ENCODE measurements at places on chromosomes 4 and X.

DNA sequence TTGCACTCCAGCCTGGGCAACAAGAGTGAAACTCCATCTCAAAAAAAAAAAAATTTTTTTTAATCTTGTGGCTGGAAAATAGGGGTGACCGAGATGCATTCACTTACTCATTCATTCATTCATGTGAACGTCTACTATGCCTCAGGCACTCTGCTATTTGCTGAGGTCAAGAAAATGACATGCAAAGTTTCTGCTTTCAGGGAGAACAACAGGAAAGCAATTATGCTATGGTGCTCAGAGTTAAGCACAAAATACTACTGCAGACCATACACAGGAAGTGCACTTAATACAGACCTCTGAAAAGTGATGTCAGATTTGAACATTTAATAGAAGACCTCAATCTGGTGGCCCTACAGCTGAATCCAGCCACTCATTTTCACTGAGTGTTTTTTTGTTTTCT, 59.6 kb upstream of the DUSP21 start:
- no peak for DNase-seq

- DNase-seq, result no peak
Observed at GRCh38 chr4:173237762-173238161, 69.2 kb downstream of the GALNT7 start.

- DNase-seq, result no peak
Observed at GRCh38 chr4:141467225-141467624, 169.2 kb upstream of the IL15 start.

DNA sequence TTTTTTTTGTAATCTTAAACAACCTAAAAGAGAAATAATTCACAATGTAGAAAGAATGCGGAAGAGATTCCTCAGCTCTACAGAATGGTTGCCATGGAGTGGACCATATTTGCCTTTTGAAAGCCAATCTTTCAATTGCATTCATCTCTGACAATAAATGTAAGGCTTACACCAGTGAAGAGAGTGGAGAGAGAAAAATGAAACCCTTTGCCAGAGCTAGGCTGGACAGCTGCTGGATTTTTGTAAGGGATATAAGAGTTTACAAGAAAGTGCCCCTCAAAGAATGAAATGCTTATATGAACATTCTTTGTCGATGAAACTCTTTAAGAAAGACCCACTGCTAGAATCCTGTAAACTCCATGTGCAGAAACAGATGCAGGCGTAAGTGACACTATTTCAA, 66.0 kb upstream of the FAT1 start:
- DNase-seq, result no peak

DNA sequence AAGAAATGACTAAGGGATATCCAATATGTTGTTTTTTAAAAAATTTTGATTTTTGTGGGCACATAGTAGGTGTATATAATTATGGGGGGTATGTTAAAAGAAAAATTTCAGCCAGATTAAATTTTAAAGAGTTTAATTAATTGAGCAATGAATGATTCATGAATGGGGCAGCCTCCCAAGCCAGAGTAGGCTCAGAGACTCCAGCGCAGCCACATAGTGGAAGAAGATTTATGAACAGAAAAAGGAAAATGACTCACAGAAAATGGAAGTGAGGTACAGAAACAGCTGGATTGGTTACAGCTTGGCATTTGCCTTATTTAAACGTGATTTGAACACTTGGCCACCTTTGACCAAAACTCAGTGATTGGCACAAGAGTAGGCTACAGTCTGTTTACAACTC, 91.7 kb downstream of the SPATA18 start:
- DNase-seq, result no peak

GRCh38 chr4:153028535-153028934, 92.4 kb downstream of the FHDC1 start:
- DNase-seq, result no peak

DNA sequence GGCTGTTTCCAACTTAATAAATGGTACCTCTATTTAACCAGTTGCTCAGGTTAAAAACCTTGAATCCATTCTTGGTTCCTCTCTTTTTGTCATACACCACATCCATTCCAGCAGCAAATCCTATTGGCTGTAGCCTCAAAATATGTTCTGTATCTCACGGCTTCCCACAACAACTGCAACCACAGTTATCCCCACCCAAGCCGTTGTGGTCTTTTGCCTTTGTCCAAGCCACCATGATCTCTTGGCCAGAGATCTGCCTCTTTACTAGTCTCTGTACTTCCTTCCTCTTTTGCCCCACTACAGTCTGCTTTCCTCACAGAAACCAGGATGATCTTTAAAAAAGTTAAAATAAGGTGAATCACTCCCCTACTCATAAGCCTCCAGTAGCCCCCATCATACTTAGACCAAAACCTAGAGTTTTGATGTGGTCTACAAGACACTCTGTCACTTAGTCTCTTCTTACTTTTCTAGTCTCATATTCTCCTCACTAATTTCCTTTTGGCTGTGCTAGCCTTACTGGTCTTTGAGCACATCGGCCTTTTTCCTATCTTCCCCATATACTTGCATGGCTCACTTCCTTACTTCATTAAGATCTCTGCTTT, 10.3 kb downstream of the MAOA start:
- no peak for DNase-seq

- DNase-seq, result no peak
Observed at GRCh38 chrX:47645530-47645929, 4.8 kb downstream of the ELK1 start.

- DNase-seq, result no peak
Observed at GRCh38 chr4:159158985-159159384, 56.1 kb downstream of the RAPGEF2 start.

GRCh38 chr4:173005912-173006633, 162.5 kb upstream of the GALNT7 start:
- no peak for DNase-seq

DNA sequence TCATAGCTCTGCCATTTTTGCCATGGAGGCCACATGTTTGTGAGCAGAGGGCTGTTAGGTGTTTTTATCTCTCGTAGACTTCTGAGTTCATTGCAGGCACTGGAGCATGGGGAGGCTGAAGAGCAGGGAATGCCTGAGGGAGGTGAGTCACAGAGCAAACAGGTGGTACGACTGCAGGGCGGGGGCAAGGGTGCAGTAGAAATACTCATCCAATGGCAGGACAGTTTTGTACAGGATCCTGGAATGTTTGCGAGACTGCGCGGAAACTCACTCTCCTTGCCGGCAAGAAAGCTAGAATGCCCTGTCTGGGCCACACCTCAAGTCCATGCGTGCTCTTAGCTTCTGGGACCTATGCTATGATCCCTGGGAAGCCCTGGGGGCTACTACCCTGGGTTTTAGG, 20.0 kb upstream of the VCX2 start:
- no peak for DNase-seq

DNA sequence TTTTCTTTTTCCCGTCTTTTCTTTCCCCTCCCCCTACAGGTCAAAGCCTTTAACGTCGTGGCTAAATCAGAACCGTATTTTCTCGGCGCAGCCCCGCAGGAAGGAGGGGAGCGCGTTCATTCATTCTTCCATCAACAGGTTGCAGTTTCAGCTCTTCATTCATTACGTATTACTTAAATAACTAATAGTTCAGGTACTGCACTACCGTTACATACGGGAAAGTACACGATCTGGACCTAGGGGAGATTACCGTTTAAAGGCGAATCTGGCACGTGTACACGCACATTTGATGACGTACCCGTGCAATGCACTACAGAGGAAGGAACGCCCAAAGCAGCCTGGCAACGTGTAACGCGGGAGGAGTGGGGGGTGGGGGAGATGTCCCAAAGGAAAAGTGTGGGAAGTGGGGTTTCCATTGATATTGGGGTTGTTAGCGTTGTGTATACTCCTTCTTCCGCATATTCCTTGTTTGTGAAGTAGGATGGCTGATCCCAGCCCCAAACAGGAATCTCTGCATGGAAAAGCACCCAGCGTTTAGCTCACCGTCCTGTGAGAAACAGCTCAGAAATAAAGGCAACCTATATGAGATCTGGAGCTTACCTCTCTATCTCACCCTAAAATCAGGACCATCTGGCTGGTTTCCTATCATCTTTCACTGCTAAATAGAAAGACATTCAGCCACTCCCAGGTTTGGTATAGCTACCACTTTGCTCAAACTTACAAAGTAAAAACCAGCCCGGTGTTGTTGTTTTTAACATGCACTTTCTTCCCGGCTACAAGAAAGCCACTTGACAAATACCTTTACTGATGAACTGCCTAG, 585 bp upstream of the SEC24D start:
- DNase-seq, result peak; percentile 37

GRCh38 chr4:27094783-27095182, 234.1 kb downstream of the STIM2 start:
- DNase-seq, result no peak

DNA sequence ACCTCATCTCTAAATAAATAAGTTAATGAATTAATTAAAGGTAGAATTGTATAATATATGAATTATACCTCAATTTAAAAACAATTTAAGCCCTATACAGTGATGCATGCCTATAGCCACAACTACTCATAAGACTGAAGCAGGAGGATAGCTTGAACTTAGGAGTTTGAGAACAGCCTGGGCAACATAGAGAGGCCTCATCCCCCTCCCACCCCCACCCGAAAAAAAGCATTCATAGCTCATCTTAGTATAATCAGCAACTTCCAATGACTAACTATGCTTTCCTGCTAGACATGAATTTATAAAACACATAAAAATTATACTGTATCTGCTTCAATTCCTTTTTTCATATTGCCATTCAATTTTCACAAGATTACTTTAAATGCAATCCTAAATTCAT, 1.6 kb downstream of the LRBA start:
- no peak for DNase-seq

DNA sequence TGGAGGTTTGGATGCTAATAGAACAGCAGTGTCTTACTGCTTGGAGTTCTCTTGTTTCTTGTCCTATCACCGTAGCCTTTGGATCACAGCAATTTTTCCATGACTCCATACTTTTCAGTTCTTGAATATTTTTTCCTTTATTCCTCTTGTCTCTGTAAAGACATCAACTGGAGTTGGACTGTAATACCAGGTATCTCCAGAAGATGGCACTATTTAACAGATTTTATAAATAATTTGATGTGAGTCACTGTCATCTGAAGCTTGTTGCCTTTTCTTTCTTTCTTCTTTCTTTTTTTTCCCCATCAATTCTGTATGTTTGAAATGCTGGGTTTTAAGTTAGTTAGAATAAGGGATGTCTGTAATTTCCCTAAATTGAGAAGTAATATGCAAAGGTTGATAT, 24.1 kb downstream of the HPRT1 start:
- peak; percentile 30 for DNase-seq

GRCh38 chr4:18734405-18734804, 712.9 kb upstream of the LCORL start:
- DNase-seq, result no peak

DNA sequence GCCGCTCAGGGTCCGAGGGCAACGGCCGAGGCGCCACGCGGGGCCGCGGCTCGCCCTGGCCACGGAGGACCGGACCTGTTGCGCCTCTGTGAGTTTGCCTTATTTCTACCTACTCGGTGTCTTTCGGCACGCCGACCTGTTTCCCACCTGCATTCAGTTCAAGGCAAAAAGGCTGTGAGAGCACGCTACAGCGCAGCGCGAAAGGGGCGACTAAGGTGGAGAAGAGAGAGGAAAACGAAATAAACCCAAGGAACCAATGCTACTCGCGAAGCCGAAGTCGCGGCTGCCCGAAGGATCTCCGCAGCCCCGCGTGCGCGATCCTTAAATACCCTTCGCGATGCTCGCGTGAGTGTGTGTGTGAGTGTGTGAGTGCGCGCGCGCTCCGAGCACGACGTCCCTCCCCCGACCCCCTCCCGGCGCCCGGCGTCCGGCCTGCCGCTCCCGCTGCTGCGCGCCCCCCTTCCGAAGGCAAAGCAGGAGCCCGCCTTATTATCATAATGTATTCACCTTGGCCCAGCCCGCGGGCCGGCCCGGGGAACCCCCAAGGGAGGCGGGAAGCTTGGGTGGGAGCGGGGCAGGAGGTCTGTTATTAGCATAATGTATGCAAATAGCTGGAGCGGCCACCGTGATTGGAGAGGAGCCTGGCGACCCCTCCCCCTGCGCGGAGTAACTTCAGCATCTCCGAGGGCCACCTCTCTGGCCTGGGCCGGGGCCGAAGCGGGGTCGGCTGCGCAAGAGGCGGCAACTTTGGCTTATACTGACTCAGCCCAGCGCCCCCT, at the start of gene COL25A1:
Gene COL25A1 (minus strand): TSS at position 298 of the 779 bp plus-strand sequence.
- DNase-seq, result no peak

GRCh38 chr4:104395168-104395614, 99.5 kb downstream of the CXXC4 start:
- DNase-seq, result no peak

GRCh38 chr4:147929746-147930145, 197.9 kb downstream of the ARHGAP10 start:
- DNase-seq, result no peak

DNA sequence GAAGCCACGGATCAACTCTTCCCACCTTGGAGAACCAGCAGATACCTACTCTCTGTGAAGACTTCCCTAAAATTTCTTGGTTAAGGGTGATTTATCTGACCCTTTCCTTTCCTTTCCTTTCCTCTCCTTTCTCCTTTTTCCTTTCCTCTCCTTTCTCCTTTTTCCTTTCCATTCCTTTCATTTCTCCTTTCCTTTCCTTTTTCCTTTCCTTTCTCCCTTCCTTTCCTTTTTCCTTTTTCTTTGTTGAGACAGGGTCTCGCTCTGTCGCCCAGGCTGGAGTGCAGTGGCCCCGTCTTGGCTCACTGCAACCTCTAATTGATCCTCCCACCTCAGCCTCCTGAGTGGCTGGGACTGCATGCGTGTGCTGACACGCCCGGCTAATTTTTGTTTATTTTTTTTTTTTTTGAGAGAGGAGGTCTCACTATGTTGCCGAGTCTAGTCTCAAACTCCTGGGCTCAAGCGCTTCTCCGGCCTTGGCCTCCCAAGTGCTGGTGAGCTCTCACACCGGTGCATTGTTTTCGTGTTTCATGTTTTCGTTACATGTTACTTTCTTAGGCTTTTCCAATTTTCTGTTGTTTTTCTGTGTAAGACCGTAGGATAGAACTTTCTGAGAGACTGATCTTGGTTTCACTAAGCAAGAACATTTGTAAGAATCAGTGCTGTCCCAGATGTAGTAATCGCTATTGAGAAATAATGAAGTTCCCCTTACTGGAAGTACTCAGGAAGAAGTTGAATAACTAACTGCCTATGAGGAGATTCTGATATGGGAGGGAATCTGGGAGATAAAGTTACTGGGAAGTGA, 2.0 kb downstream of the TMEM165 start:
- peak; percentile 54 for DNase-seq

GRCh38 chrX:43065978-43066377, 288.0 kb upstream of the PPP1R2C start:
- no peak for DNase-seq

GRCh38 chr4:86720508-86721068, 126.5 kb downstream of the PTPN13 start:
- DNase-seq, result no peak

DNA sequence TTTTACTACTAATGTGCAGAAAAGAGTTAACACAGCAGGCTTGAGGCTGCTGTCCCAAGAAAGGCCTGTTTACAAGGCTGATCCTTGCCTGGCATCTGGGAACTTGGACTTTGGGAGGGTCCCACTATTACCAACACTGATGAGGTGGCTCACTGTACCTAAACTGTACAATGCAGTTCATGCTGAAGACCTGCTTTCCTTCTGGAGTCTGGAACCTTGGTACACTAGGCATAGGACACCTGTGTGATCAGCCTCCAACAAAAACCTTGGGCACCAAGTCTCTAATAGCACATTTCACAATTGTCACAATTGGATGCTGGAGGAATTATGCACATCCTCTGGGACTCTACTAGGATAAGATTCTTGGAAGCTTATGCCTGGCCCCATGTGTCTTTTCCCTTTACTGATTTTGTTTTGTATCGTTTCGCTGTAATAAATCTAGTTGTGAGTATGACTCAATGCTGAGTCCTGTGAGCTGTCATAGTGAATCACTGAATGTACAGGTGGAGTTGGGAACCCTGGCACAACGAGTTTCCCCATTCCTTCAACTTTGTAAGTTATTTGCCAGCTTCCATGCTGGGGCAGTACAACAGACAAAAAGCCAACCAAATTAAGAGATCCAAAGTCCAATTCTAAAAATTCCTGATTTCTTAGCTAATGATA, 45.9 kb downstream of the TEC start:
- DNase-seq, result no peak
